ENCODE measurements at places on chromosomes 13 and 19. TPM values are rescaled to one million over a fixed set of nuclear protein-coding genes. Genes with fewer than 3 reads are reported as not detected.
A peak's percentile ranks its signal among the peaks of the same experiment; 100 is the strongest.

DNA sequence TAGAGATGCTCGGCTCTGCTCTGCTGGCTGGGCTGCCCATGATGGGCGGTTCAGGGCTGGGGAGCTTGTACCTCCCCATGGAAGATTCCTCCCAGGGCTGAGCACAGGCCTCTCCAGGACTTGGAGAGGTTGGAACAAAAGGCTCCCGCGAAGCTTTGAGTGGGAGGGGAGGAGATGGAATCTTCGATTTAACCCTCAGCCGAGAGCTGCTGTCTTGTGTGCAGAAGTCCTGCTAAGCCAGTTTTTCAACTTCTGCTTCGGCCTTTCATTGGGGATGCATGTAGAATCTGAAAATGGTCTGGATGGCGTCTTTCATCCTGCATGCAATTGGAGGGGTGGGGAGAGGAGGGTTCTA, 163.3 kb downstream of the KDM4B start:
- peak; percentile 69 for DNase-seq

GRCh38 chr19:1013218-1013617, 7.7 kb downstream of the TMEM259 start:
- DNase-seq = no peak

DNA sequence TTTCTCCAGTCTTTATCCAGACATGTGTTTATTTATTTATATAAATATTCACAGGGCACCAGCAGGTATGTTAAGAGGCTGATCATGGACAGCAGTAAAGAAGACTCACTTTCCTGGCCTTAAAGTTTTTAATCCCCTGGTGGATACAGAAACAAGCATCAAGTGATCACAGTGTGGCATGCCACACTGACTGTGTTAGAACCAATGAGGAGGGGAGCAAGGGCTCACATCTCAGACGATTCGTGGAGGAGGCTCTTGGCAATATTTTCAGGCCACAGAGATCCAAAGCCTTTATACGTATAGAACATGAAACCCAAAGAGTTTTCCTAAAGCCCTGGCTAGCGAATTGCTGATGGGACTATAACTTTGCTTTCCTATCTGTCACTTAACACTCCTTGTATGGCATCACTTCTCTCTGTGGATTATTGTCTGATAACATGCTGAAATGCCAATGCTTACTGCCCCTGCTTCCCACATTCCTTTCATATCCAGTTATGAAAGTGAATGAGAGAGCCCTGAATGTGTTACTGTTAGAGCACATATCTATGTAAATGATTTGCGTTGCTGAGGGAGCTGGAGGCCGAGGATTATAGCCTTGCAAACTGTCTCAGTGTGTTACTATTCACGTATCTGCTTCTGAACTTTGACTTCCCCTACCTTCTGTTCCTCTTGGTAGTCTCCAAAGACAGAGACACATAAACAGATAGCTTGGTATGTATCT, 37.6 kb downstream of the POLR1D start:
- DNase-seq = no peak

DNA sequence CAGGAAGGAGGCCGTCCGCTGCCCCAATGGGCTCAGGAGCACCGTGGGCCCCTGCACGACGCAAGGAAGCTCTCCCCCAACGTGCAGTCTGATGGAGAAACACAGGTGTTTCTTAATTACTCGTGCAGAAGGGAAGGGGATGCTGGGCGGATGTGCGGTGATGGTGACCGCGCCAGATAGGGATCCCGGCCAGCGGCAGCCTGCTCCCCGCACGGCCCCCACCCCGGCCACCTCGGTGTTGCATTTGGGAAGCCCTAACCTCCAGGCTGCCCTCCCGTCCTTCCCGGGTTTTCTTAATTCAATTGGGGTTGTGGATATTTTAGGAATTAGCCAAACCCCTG, 254.4 kb downstream of the ZNF536 start:
- DNase-seq = no peak

DNA sequence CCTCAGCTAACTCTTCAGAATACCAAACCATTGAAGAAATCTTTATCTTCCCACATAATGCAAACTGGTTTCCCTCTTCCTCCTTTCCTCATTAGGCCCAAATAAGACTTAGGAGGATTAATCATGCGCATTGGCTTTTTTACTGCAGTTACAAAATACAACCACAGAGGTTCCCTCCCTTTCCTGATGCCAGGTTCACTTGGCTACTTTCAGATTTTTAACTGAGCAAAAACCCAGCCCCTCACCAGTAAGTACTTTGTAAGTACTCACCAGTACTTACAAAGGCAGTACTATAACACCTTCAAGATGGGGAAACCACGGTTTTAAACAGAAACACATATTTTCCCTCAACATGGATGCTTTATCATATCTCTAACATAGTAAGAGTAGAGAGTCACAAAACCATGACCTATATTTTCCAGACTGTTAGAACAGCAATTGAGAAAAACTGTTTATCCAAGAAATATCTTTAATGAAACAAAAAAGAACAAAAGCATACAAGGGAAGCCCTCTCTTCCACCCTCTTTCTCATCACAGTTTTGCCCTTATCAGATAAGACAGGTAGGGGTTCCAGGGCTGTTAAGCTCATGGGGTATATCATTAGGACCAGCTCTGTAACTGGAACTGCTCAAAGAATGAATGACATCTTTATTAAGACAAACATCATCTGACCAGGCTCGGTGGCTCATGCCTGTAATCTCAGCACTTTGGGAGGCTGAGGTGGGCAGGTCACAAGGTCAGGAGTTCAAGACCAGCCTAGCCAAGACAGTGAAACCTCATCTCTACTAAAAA, 12.7 kb downstream of the FOXO1 start:
- DNase-seq = no peak

- no peak for DNase-seq
Observed at GRCh38 chr13:94303644-94304174, 175.8 kb downstream of the DCT start.

The ZNF726 gene
- 3.1 TPM for total RNA-seq

The AMER2 gene
- total RNA-seq = 0.18 TPM

The PHF11 gene
- total RNA-seq = 29.5 TPM

The TRMT1 gene
- total RNA-seq = 55.4 TPM

The ZNF69 gene
- 28.1 TPM for total RNA-seq

The SLITRK5 gene
- 0.62 TPM for total RNA-seq

Measured in prostate gland (tissue), 2 donors.